ENCODE measurements at places on chromosomes 4 and X.
A peak's percentile ranks its signal among the peaks of the same experiment; 100 is the strongest.

GRCh38 chrX:52983321-52984000, 25.1 kb upstream of the FAM156A start:
- no peak for DNase-seq

GRCh38 chrX:41259516-41259915, 74.4 kb upstream of the DDX3X start:
- no peak for DNase-seq

- no peak for DNase-seq
Observed at GRCh38 chrX:110646386-110646785, 149.2 kb downstream of the CHRDL1 start.

DNA sequence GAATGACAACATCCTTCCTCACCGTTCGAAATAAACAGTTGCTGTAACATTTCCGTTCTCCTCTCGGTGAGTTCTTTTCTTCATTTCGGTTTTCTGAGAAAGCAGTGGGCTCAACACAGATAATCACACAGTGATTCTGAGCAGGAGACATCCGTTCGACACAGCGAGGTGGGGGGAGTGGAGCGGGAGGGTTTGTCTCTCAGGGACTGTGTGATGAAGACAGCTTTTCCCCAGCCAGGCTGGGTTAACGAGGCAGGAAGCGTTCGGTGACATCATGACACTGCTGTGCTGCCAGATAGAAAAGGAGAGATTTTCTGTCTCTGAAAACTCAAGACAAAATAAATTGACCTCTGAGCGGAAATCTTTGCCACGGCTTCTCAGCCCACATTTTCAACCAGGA, 119.3 kb downstream of the CRLF2 start:
- peak; percentile 5 for DNase-seq

DNA sequence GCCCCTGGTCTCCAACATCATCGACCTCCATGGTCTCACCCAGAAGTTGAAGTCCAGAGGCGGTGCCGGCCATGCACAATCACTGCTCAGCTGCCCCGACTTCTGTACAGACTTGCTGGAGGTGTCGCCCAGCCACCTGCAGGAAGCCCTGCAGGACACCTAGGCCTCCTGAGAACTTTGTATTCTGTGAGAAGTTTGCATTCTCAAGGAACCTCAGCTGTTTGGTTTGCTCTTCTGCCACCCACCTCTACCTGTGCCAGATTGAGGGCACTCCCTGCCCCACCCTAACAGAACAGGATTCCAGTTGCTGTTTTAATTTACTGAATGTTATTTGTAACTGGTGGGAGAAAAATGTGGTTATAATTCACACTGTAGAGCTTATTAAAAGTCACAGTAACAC, 46.8 kb downstream of the TRIM61 start:
- no peak for DNase-seq

DNA sequence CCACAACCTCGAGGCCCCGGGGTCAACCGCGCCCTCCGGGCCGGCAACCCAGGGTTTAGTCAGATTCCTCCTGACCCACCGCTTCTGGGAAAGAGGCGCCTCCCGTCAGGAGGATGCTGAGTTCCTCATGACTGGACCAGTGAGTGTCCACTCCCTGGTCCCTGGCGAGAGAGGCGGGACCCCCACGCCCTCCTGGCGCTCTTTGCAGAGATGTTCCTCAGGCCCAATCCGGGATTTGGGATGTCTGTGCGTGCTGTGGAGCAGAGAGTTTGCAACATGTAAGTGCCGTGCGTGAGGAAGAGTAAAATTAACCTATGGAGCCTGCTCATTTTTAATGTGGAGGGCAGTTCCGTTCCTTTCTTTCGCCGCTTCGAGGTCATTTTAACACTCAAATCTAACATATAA, 824 bp upstream of the UGDH start:
- DNase-seq = no peak

DNA sequence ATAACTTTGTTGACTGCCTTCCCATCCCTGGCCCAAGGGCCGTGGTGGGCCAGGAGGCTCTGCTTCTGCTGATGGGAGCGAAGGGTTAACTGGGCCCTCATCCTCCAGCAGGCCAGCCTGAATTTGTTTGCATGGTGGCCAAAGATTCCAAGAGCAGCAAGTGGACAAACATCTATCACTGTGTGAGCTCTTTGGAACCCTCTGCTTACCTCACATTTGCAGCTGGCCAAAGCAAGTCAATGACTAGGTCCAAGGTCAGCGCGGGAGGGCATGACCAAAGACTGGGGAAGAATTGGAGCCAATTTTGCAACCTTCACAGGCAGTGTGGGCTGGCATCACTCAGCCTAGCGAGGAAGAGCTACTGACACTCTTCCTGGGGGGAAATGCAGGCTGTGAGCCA, 67.8 kb upstream of the ATP6AP2 start:
- DNase-seq = no peak
